ENCODE measurements at places on chromosomes 2 and 18. TPM values are rescaled to one million over a fixed set of nuclear protein-coding genes. Genes with fewer than 3 reads are reported as not detected.

Gene PLGLB1
- total RNA-seq = 0.55 TPM

Gene NCKAP1
- 99.8 TPM for total RNA-seq

Gene BCL11A
- 4.6 TPM for total RNA-seq

Gene MDH1B
- not detected for total RNA-seq

Gene ASB1
- 13.5 TPM for total RNA-seq

Gene FLACC1
- not detected for total RNA-seq
